IPS DF 19.7 (cell line): ENCODE measurements at places on chromosomes 3 and 15.

DNA sequence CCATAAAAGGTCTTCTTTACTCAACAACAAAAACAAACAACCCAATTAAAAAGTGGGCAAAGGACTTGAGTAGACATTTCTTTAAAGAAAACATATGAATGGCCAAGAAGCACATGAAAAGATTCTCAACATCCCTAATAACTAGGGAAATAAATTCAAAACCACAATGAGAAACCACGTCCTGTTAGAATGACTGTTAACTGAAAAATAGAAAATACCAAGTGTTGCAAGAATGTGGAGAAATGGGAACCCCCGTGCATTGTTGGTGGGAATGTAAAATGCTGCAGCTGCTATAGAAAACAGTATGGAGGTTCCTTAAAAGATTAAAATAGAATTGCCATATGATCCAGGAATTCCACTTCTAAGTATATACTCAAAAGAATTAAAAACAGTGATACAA is 34.8 kb downstream of the NMNAT3 start:
- DNase-seq = no peak

GRCh38 chr3:98232489-98232888 is 31.6 kb upstream of the OR5H6 start:
- no peak for DNase-seq

- no peak for DNase-seq
These were observed 270.6 kb upstream of the TPRG1 start for GRCh38 chr3:188901126-188901525.

DNA sequence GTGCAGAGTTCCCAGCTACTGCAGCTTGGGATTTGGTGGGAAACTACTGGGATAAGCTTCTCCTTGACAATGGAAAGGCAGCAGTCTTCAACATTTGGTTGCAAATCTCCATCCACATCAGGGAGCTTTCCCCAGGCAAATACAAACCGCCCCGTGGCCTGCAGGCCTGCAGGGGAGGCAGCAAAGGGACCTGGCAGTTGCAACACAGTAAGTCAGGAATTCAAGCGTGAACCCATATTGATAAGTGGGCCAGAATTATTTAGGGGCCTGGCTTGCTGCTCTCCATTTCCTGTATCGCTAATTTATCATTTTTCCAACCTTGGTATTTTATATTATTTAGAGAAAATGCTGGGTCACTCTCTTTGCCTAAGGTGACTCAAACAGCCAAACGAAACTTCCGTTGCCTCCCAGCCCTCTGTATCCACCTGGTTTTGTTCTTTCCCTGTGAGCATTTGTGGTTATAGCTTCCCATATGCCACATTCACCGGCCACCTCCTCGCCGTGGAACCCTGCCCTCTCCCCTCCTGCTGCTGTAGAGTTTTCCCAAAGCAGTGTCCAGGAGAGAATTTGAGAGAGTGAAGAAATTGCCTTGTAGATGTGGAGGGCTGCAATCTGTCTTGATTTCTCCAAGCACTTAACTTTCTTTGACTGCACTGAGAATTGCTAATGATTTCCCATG is 34.8 kb downstream of the B3GALNT1 start:
- no peak for DNase-seq

DNA sequence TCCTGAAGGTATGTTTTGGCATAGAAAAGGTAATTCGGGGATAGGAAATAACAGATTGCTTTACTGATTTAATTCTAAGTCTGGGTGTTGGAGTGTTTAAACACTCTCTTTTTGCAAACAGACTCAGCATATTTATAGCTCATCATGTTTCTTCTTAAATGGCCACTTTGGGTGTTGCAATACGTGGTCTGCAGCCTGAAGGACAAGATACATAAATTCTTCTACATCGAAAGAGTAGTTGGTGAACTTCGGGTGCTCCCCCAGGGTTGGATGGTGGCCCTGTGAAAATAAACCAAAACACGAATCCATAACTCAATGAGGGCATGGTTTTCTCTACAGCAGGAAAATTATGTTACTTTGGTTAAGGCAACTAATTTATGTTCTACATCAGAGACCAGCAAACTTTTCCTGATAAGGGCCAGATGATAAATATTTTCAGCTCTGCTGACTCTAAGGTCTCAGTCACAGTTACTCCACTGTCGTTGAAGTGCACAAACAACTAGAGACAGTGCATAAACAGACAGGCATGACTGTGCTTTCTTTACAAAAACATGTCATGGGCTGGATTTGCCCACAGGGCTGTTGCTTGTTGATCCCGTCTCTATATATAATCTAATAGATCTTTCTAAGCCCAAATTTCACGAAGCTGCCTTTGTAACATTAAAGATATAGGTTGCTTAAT is 35.9 kb downstream of the EOGT start:
- DNase-seq = no peak

DNA sequence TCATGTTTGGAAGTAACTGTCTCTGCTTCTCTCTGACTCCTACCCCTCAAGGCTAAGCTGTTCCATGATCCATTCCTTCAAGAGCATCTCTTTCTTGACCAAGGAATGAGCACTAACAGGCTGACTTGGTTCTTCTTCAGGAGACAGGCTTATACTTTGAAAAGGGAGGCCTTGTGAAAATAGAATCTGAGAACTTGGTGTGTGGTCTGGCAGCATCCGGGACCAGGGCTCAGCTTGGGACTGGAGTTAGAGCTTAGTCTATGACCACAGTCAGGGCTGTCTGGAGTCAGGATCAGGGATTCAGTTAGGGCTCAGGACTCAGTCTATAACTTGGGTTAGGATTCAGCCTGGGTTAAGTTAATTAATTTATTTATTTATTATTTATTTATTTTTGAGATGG is 44.9 kb upstream of the SLC6A6 start:
- no peak for DNase-seq

DNA sequence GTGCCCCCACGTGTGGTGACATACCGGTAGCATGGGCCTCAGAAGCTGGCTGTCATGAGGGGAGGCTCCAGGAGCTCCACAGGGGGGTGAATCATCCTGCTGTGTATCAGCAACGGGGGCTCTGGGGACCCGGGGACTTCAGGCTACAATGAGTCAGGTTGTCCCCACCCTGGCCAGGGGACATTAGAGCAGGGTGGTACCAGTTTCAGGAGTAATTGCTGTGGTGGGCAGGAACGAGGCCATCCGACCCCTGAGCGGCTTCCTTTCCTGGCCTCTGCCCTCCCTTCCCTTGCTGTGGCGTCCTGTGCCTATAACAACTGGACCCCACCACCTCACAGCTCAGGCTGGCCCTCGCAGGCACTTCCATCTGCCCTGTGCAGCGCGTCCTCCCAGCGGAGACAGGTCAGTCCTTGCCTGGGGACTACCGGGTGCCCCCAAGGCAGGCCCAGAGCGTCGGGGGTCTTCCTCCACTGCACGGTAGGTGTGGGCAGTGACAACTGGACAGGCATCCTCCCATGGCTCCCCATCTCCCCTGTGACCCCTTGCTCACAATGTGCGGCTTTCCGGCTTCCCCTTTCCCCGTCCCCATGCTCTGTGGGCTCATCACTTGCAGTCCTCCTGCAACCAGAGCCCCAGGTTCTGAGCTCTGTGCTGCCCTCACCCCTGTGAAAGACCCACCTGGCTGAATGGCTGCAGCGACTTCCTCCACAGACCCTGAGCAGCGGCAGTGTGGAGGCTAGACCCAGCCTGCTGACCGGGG is 57.0 kb downstream of the KLF15 start:
- no peak for DNase-seq

DNA sequence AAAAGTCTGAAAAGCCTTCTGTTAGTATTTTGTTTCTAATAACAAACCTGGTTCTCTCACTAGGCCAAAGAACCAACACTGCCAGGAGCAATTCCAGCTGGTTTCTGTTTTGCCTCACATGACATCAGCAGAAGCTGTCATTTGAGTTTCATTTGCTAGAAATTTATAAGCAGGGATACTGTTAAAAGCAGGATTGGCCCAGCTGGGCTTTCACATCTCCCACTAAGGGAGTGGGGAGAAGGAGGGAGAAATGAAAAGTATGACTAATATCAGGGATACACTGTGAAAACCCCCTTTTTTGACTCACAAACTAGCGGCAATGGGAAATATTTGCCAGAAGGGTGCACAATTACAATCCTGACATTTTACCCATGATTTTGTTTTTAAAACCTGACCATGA is 5.3 kb downstream of the CCDC80 start:
- no peak for DNase-seq

- no peak for DNase-seq
These were observed 172.8 kb downstream of the KCNMB2 start for GRCh38 chr3:178709051-178709450.

GRCh38 chr15:58357529-58358476 is 74.0 kb upstream of the LIPC start:
- DNase-seq = no peak

DNA sequence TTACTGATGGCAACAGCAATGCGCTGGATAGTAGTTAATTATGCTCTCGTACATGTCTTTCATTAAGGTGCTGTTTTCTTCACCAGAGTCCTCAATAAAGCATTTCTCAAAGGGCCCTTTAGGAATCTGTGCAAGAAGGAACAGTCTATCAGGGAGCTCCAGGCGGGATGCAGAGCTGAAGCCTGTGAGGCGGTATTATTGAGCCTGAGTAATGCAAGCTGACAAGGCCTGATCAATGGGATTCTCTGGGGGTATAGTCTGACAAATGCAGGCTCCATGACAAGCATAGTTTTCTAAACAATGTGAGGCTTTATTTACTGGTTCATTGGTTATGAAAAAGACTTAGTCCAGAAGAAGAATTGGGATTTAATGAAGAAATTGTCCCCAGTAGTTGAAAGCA is 530.9 kb upstream of the CBLB start:
- DNase-seq = no peak

GRCh38 chr3:29515451-29515850 is 234.6 kb downstream of the RBMS3 start:
- peak; percentile 38 for DNase-seq

DNA sequence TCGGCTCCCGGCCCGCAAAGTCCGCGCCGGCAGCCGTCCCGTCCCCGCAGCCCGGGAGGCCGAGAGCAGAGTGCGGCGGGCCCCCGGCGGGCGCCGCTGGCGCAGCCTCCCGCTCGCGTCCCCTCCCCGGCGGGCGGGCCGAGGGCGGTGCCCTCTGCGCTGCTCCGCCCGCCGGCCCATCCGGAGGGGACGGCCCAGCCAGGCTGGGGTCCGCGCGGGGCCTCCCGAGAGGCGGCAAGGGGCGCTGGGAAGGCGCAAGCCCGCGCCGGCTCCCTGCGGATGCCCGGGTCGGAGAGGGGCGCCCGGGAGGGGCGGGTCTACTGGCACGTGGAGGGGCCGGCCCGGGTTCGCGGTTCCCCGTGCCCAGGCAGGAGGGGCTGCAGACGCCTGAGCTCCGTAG is at the start of the genes CLCN2 and POLR2H:
Gene CLCN2, minus strand, starts transcription at position 74 of the 400 bp plus-strand sequence. CDS start 126 bp downstream, outside the sequence.
Gene POLR2H, plus strand, starts transcription at position 179 of the 400 bp plus-strand sequence. CDS start 1,783 bp downstream, outside the sequence.
- no peak for DNase-seq

DNA sequence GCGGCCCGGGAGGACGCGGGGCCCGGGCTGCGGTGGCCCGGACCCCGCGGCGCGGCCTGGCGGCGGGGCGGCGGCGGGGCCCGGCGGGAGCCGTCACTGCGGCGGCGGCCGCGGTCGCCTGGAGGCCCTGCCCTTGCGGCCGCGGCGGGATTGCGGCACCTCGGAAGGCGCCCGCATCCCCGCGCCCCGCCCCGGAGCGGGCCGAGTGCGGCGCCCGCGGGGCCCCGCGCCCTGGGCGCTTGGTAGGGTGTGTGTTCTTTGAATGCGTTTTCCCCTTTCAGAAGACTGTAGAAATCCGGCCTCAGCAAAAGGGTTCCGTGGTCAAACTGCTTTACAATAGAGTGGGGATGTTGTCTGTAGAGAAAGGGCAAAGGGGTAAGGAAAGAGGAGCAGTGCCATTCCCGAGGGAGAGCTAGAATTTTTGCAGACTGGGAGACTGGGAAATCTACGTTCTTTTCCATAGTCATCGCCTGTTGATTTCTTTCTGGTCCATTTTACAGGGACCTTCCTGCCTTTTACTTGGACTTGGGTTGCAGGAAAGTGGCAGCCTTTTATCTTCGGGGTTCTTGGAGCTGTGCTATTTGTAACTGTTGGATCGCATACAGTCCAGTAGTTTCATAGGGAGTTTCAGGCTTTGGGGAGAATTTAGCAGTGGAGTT is 630 bp downstream of the SNRK start:
- no peak for DNase-seq

- no peak for DNase-seq
These were observed 57.1 kb downstream of the CAPN7 start for GRCh38 chr3:15263120-15263519.

GRCh38 chr3:31274326-31275024 is 258.2 kb upstream of the STT3B start:
- no peak for DNase-seq

DNA sequence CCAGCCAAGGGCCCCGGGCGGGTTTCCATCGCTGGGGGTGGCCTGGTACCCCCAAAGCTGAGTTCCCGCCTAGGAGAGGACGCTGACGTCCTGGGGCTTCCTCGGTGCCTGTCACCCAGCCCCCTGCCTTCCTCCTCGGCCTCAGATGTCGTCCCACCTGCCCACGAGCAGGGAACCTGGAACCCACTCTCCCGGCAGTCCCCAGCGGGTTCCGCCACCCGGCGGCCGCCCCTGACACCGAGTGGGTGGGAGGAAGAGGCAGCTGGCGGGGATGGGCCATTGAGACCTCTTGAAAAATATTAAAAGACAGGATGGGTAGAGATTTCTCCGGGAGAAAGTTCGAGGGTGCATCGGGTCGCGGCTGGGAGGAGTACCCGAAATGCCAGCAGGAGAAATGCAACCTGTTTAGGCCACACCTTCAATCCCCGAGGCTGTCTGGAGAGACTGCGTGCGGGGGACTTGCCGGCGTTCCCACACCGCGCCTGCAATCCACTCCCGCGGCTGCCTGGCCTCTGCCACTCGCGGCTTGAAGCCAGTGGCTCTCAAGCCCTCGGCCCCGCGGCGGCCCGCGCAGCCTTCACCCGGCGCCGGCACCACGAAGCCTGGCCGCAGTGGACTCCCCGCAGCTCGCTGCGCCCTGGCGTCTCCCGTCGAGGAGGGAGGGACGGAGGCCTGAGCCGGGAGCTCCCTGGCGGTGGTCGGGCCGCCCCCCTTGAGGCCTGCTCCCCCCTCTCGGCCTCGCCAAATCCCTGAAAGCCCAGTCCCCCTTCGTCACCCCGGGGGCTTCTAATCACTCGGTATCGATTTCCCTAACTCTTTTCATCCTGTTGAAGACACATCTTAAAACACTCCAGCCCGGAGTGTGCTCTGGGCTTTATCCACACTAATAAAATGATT is 8.6 kb upstream of the NR2F2 start:
- no peak for DNase-seq

GRCh38 chr15:29669823-29670222 is 152.4 kb downstream of the TJP1 start:
- DNase-seq = no peak

GRCh38 chr15:79067969-79068368 is 22.6 kb downstream of the RASGRF1 start:
- no peak for DNase-seq

DNA sequence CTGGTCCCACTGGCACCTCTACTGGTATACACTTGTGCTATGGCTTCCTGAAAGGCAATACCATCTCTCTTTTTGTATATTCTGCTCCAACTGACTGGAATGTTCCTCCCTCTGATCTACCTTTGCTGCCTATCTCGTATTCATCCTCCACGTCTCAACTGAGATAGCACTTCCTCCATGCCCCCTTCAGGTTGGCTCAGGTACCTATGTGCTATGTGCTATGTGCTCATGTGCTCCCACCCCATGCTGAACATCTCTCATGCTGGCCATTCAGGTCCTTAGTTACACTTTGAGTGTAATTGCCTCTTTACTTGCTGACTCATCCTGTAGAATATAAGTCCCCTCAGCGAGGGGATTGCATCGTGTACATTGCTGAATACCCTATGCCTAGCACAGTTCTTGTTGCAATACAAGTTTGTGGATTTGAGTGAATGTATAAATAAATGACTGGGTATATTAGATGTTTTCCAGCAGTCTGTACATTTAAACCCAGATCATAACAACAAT is 156.9 kb downstream of the SOX2 start:
- no peak for DNase-seq

GRCh38 chr3:101936419-101937356 is 87.4 kb downstream of the NFKBIZ start:
- no peak for DNase-seq
